ENCODE measurements at places on chromosomes 16 and 17.

GRCh38 chr17:8393470-8394231, 4.0 kb downstream of the RNF222 start:
- no peak for DNase-seq

DNA sequence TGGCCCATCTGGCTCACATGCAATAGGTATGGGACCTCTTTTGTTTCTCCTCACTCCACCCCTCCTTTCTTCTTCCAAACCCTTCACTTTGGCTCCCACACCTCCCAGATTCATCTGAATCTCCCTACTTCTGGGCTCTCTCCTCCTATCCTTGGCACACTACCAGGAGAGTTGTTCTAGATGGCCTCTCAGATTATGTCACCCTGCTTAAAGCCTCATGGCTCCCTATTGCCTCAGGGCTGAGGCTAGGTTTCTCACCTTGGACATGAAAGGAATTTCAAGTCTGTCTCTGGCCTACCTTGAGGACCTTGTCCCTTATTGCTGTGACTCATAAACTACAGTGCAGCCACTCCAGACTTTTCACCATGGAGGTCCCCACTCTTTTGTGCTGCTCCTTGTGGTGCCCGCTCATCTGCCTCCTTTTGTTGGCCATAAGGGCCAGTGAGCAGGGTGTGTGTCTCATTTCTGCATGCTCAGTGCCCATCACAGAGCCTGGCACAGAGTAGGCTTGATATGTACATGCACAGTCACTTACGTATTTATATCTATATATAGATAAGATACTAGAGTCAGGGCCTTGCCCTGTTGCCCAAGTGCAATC, 1.0 kb upstream of the MFAP4 start:
- no peak for DNase-seq

- no peak for DNase-seq
Measured at GRCh38 chr17:79790805-79791734, 5.8 kb downstream of the CBX8 start.

- no peak for DNase-seq
Measured at GRCh38 chr16:22938647-22939046, 124.7 kb downstream of the HS3ST2 start.

GRCh38 chr17:28347261-28347891, 10.0 kb downstream of the POLDIP2 start:
- DNase-seq = no peak

GRCh38 chr17:10613775-10614513, 43.2 kb downstream of the MYH3 start:
- no peak for DNase-seq

GRCh38 chr16:17526956-17527937, 56.5 kb upstream of the XYLT1 start:
- peak; percentile 45 for DNase-seq

- DNase-seq = no peak
Measured at GRCh38 chr17:19686400-19687090, 29.8 kb downstream of the SLC47A2 start.

DNA sequence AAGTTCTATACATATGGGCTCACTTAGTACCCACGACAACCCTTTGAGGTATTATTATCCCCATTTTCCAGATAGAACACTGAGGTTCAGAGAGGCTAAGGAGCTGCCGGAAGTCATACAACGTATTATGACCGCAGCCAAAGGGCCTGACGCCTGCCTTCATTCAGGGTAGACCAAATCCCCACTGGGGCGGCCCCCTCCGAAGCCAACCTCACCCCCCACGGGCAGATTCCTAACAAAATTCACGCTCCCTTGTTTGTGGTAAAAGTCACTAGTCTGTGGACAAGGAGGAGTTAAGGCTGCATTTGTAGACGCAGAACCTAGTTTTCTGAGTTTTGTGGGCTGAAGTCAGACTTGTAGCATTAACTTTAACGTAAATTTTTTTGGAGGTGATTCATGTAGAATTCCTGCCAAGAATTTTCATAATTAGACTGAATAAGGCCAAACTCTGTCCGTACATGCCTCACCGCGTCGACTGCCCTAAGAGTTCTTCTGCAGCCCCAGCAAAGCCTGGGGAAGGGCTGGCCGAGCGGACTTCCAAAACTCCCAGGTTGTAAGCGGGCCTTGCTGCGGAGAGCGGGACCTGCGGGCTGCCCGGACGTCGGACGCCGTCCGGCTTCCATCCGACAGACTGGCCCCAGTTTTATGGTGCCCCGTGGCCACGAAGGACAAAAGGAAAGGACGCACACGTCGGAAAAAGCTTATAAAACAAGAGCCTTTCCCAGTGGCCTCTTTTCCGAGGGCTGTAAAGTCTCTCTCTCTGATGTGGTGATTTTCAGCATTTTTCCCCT, 75.7 kb downstream of the NXN start:
- DNase-seq = no peak

DNA sequence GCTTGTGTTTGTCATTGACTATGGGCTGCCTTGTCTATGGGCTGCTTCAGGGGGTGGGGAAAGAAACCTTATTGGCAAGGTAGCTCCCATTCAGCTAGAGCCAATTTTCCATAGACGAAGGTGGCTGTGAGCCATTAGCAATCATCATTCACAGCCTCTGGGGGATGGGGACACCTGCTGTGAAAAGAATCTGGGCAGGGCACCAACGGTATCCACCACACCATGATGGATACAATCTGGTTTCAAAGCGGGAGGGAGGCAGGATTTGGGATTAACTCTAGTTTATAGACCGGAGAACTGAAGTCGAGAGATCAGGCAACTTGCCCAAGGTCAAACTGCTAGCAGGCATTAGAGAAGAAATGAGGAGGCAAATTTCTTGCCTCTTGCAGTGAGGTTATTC, 182.3 kb downstream of the SHISA9 start:
- DNase-seq = no peak

DNA sequence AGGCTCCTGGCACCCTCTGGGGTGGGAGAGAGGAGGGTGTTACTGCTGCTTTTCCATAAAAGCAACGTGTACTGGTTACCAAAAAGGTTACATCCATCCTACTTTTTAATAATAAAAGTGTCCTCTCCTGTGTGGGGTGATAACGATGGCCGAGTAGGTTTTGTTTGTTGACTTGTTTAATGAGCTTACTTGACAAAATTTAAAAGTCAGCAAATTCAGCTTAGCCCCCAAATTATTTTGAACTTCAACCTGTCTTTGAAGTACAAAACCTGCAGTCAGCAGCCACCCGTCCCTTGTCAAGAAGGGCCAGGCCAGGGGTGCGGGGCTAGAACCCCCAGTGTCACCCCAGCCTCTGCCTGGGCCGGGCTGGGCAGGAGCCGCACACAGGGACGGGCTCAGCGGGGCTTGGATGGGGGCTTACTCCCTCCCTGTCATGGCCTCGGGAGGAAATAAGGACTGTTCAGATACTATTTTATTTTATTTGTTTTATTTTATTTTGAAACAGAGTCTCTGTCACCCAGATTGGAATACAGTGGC, 103.9 kb upstream of the CHMP6 start:
- no peak for DNase-seq

DNA sequence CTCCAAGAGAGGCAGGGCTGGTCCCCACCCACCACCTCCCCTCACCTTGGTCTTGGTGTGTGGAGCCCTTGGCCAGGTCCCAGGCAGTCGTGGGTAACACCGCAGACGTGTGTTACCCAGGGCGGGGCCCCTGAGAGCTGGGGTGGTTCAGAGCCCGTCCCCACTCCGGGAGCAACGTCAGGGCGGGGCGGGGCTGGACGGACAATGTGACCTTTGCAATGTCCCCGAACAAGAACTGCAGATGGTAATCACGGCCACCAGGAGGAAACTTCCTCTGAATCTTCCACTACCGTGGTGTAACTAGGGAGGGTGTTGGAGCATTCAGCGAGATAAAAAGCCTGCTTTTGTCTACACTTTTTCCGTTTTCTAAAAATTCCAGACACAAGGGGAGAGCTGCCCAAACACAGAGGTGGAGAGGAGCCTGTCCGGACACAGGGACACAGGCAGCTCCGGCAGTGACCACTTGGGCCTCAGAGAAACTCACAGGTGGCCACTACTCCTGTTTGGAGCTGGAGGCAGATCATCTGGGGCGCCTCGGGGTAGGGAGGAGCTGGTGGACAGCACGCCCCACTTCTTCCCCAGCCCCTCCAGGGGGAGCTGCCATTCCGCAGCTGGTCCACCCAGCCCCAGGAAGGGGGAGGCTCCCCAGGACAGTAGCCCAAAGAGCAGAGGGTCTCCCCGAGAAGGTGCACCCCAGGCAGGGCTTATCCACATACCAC, 14.2 kb upstream of the SLC38A10 start:
- DNase-seq = peak; percentile 49

DNA sequence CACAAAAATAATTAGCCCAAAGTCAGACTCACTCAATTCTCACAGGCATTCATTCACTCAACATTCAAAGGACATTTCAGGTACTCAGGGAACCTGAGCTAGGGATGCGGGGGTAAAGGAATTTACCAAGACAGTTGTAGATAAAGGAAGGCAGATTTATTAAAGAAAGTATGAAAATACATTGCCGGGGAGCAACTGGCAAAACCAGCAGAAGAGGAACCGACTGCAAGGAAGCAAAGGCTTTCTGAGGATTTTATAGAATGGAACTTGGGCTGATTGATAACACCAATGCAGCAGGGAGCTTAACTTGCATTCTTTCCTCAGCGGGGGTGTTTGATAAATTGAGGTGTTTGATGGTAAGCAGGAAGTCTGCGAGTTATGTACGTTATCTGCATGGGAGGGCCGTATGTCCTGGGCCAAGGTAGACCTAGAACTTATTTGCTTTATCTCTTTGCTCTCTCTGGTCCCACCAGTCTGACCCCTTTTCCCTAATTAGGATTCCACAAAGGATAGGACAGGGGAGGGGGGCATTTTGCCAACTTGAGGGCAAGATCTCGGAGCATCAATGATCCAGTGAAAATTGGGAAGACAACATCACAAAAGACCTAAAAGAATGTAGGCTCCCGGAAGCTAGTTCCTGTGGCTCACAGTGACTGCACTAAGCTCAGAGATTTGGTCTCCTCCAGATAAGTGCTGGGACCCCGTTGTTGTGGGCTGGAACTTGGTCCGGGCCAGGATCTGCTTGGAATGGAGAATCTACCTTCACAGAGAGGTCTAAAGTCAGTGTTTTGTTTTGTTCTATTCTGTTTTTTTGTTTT, 5.8 kb upstream of the MT3 start:
- DNase-seq = no peak

DNA sequence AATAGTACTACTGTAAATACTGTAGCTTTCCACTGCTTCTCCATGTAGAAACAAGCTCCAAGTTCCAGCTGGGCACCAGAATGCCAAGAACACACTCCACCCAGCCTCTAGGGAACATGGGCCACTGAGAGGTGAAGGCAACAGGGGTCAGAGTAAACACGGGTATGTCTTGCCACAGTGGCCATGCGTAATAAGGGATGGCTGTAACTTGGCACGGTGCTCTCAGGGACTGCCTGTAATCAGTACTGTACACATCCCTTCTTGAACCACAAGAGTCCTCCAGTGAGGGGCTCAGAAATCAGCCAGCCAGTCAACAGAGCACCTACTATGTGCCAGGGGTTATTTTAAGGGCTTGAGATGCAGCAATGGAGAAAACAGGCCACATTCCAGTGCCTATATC, 10.8 kb downstream of the LRRC59 start:
- DNase-seq = no peak

DNA sequence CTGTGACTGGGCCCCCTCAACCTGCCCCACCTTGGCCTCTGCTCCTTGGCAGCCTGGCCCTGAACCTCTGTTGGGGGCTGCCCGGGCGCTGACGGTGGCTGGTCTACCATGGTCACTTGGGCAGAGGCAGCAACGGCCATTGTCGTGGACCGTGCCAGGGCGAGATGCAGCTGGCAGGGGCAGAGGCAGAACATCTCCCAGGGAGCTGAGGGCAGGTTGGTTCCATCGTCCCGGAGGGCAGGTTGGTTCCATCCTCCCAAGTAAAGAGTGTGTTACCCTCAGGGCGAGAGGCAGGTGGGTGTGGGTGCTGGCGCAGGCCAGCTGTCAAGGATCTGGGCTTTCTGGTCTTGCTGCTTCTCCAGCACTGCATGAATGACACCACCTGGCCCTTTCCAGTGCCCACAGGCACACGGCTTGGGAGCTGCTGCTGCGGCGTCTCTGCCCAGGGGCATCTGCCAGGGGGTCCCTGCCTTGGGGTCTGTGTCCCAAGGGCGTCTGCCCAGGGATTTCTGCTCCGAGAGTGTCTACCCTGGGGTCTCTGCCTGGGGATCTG, 12.0 kb downstream of the ACSF3 start:
- no peak for DNase-seq

DNA sequence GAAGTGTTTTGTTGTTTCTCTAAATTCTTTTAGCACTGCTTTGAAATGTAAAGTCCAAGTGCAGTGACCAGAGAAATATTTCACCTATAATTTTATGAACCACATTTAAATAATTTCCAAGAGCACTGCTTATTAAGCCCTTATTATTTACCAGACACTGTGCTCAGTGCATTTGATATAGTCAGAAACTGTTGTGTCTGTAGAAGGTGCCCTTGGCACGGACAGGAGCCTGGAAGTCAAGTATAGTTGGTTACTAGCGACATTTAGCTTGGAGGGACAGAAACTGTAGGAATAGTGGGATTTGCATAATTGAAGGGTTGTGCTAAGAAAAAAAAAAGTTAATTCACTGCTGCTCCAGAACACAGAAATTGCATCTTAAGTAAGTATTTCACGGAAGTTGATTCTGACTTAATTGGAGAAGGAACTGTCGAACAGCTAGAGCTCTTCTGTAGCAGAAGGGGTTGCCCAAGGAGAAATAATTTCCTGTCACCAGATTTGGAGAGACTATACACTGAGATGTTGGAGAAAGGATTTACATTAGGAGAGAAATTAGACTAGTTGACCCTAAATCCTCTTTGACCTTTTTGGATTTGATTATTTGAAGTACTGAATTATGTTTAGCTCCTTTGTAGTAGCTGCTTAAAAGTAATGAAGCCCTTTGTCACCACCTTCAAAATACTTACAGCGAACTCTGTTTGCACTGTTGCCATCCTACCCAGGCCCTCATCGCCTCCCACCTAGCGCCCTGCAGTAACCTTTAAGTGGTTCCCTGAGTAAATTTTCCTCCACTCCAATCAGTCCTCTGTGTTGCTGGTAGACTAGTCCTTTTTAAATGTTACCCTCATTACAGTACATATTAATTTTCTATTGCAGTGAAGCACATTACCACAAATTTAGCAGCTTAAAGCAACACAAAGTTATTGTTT, 25.6 kb downstream of the COX10 start:
- DNase-seq = no peak

DNA sequence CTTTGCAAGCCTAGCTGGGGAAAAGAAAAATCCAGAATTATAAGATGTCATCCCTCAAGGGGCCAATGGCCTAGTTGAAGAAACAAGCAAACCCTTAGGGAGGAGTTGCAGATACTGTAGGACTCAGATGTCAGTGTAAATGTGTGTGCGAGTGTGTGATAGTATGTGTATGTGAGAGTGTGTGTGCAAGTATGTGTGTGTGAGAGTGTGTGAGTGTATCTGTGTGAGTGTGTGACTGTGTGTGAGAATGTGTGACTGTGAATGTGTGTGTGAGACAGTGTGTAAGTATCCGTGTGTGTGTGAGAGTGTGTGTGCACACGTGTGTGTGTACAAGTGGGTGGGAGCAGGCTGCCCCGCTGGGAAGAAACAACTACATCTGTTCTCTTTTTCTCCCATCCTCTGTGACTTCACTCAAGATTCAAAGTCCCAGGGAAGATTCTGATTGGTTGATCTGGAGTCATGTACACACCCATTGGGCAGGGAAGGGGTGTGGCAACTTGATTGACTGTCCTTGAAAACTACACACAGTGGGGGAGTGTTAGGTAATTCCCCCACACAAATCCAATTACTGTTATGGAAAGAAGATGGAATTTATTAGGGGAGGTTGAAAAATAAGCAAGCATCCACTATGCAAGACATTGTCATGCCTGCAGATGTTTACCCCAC, 40.7 kb downstream of the IRX3 start:
- peak; percentile 30 for DNase-seq

- DNase-seq = no peak
Measured at GRCh38 chr16:86227801-86228200, 282.5 kb upstream of the FOXF1 start.

GRCh38 chr17:55426851-55427586, 5.4 kb upstream of the MMD start:
- no peak for DNase-seq
